ENCODE measurements at places on chromosomes 7 and 10.
A peak's percentile ranks its signal among the peaks of the same experiment; 100 is the strongest.

DNA sequence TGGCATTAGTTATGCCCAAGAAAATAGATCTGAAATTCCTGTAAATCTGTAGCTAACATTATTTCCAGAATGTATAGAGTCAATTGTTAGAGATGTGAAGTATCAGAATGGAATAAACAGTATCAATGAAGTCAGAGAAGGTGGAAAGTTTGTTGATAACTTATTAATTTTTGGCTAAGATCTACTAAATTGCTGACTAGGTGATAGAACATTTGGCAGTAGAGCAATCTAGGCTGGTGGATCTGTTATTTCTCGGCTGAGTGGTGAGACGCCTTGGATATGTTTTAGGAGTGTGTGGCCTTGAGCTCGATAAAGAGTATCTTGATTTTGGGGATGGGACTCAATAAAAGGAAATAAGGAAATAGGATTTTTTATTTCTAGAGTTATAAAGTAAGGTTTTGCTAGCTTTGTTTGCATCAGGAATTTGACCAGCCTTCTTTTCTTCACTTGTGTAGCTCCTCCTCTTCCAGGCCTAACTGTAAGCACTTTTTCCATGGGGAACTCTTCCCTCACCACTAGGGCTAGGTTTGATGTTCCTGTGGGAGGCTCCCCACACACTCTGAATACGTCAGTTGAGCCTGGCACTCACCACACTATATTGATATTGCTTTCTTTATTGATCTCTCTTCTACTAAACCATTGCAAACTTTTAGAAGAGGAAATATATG, 86.8 kb upstream of the CSTF2T start:
- no peak for DNase-seq

DNA sequence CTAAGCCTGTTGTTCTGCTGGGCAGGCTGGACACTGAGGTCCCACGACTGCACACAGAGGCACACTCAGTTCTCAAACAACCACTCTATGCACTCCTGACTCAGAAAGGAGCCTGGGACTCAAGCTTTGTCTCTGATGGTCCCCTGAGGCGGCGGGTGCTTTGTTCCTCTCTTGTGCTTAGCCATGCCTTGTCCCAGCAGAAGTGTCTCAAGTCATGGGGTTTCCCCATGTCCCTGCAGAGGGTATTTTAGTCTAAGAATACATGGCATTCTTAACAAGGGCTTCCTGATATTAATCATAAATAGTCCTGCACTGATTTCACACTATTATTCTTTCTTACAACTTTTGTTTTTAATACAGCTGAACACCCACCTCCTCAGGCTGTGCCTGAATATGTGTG, 72.5 kb downstream of the CXCL12 start:
- no peak for DNase-seq

- no peak for DNase-seq
These were observed 2.1 kb upstream of the SSC4D start for GRCh38 chr7:76411626-76412025.

- DNase-seq: no peak
These were observed 473.7 kb downstream of the TYW1 start for GRCh38 chr7:67470256-67470751.

DNA sequence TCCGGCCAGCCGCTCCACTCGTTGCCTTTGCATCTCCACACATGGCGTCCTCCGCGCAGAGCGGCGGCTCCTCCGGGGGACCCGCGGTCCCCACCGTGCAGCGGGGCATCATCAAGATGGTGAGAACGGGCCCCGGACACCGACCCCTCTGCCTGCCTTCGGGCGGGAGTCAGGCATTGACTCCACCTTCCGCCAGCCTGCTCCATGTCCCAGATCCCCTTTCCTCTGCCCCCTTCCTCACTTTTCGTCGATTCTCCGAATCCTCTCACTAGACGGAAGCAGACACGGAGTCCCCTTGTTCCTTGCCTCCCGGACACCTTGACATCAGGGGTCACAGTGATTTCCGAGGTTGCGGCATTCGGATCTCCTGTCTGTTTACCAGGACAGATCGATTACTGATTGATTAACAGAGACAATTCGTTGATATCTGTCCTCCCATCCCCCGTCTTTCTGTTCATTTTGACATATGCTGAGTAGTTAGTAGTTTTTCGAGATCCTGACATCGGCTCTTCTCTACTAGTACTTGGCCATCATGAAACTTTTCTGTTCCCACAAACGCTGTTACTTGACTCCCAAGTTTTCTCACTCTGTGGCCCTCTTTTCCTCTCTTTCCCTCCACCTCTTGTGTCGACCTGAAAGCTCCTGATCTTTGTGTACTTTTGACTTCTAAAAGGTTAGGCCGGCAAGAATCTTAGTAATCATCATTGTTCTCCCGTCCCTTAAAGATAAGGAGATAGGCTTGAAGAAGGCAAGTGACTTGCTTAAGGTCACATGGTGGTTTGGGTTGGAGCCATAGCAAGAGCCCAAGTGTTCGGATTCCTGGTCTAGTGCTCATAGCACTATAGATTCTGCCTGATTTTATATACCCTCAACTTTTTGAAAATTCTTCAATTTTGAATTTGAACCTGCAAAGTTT, 597 bp downstream of the SND1 start:
- DNase-seq: no peak

DNA sequence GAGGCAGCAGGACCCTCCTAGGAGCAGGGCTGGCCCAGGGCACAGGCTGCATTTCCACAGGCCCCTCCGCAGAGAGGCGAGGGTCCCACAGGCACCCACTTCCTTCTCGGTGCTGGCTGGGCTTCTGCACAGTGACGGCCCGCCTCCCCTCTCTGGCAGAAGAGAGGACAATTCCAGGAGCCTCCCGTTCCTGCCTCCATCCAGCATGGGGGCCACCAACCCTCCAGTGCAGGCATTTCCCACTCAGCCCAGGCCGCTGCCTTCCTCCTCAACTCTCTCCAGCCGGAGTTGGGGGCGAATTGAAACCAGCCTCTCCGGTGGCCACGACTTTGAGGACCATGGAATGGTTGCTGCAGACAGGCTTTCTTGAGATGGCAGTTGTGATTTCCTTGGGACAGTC, 125.0 kb upstream of the PPP2R2D start:
- DNase-seq: no peak

DNA sequence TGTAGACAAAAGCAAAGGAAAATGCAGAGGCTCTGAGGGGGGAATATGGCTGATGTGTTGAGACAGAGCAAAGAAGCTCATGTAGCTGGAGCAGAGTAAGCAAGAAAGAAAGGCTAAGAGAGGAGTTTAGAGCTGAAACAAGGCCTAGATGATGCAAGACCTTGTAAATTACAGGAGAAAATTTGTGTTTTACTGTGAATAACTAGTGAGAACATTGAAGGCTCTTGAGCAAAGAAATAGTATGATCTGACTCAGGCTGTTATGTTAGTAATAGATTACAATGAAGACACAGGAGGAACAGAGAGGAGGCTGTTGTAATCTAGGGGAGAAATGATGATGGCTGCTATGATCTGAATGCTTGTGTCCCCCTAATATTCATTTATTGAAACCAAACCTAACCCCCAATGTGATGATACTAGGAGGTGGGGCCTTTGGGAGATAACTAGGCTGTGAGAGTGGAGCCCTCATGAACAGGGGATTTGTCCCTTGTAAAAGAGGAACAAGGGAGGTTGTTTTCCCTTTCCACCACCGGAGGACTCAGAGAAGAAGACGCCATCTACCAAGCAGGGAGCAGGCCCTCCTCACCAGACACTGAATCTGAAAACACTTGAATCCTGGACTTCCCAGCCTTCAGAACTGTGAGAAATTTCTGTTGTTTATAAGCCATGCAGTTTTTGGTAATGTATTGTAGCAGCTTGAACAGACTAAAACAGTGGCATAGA, 394.9 kb downstream of the HTR7 start:
- no peak for DNase-seq

DNA sequence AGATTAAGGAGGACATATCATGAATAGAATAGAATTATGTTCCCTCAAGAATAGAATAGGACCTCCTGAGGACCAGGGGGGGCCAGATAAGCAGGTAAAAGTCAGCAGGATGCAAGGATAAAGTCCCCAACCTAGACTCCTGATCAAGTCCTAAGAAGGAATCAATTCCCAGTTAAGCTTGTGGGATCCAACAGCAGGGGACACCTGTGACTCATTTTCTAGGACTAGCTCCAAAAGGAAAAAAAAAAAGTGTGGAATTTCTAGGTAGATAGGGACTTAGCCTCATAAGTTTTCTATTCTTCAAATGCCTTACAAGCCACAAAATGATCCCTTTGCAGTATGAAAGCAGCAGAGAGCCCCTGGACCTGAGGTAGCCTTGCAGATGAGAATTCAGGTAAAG, 336.2 kb downstream of the WDR11 start:
- DNase-seq: no peak

GRCh38 chr10:113605268-113605978, 52.6 kb downstream of the HABP2 start:
- DNase-seq: no peak

DNA sequence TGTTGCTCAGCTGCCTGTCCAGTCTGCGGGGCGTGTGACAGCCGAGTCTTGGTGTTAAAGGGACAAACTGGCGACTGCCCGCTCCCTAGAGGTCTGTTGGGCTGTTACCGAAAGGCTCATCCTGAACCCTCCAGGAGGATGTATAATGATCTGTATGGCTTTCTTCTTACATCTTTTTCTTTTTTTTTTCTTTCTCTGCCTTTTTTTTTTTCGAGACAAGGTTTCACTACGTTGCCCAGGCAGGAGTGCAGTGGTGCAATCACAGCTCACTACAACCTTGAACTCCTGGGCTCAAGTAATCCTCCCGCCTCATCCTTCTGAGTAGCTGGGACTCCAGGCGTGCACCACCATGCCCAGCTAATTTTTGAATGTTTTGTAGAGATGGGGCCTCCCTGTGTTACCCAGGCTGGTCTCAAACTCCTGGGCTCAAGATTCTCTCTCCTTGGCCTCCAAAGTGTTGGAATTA, 857 bp downstream of the INTS15 start:
- no peak for DNase-seq

GRCh38 chr7:18262058-18262457, 233.5 kb upstream of the HDAC9 start:
- DNase-seq: no peak

- DNase-seq: no peak
These were observed 58.5 kb downstream of the CCDC6 start for GRCh38 chr10:59847888-59848287.

DNA sequence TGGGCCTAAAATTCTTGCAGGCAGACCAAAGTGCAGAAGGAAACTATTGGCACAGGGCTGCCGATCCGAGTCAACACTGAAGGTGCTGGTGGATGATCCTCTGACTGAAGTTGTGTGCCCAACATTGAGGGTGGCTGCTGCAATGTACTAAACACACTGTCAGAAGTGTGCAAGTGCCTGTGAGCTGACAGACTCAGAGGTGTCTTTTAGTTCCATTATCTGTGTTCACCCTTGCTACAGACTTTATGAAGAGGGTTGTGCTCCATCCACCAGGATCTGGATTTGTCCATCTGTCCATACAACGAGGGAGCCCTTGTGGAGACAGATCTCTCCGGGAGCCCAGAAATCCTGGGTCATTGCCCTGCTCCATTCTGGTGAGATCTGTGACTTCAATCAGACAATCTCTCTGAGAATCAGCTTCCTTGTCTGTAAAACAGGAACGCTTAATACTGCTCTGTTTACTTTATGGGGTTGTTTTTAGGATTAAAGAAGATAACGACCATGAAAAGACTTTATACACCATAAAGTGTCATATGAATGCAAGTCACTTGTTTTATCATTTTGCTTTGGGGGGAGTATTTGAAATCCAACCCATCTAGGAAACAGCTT, 9.5 kb upstream of the TRPV6 start:
- DNase-seq: no peak

- DNase-seq: peak; percentile 32
These were observed 296.0 kb upstream of the KIAA1217 start for GRCh38 chr10:23912884-23913404.

DNA sequence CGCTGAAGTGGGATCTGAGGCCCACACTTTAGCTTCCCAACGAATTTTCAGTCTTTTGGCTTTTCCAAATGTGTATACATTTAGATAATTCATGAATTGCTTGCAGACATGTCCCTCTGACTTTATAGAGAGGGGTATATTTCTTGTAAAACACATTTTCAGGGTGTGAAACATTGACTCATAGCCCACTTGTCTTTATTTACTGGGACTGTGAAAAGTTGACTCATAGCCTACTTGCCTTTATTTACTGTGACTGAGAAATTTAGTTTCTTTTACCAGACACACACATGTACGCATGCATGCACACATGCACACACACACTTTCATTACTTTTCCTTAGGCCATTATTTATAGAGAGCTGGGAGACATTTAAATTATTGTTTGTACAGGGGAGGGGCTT, 79.1 kb downstream of the VTI1A start:
- no peak for DNase-seq
